Activated T-cell treated with anti-CD3 and anti-CD28 coated beads for 1 hour (primary cell): ENCODE measurements at places on chromosomes 12 and 14.

GRCh38 chr12:80432061-80432460 is 12.0 kb upstream of the PTPRQ start:
- no peak for DNase-seq

DNA sequence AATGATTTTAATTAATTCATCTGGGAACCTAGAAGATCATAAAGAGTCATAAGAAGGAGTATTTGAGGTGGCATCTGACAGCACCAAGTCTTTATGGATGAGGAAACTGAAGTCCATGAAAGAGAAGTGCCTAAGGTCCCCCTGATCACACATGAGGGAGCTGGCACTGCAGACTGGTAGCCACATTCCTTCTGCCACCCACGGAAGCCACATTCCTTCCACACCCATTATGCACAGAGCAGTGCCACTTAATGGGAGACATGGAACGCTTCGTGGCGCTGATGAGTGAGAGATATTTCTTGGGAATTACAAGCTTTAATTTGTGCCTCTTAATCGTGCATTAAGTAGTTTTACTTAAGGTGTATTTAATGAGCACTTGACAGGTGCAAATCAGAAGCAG is 139.3 kb upstream of the NTF3 start:
- DNase-seq = no peak

GRCh38 chr12:64258576-64258975 is 36.5 kb upstream of the KICS2 start:
- DNase-seq = no peak

DNA sequence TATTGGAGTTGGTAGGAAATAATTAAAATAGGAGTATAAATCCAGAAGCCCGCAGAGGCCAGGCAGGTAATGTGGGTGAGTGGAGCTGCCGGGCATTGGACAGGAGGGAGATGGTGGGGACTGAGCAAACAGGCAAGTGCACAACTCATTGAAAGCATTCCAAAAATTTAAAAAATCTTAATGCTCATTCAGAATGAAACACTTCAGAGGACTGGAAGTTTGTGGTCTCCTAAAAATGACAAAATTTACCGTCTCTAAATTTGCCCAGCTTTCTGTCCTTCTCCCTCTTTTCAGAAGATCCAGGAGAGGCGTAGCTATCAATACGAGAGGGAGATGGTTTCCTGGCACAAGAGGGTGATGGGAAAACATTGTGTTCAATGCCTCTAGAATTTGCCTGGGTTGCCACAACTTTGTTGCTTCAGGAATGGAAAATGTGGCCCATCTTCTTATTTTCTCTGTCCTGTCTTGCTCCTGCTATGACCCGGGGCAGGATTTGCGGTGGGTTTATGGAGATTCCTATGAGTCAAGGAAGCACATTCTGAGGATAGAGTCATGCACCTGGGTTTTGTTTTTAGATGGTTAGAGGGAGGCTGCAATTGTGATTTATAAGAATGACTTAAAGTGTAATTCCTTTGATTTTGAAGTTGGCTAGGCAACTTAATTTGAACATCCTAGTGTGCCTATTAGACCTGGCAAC is 72.2 kb downstream of the BORCS5 start:
- DNase-seq = no peak

GRCh38 chr14:53608369-53608768 is 348.3 kb downstream of the BMP4 start:
- DNase-seq = no peak

- DNase-seq = no peak
Observed at GRCh38 chr12:107291018-107291417, 197.7 kb upstream of the CRY1 start.

DNA sequence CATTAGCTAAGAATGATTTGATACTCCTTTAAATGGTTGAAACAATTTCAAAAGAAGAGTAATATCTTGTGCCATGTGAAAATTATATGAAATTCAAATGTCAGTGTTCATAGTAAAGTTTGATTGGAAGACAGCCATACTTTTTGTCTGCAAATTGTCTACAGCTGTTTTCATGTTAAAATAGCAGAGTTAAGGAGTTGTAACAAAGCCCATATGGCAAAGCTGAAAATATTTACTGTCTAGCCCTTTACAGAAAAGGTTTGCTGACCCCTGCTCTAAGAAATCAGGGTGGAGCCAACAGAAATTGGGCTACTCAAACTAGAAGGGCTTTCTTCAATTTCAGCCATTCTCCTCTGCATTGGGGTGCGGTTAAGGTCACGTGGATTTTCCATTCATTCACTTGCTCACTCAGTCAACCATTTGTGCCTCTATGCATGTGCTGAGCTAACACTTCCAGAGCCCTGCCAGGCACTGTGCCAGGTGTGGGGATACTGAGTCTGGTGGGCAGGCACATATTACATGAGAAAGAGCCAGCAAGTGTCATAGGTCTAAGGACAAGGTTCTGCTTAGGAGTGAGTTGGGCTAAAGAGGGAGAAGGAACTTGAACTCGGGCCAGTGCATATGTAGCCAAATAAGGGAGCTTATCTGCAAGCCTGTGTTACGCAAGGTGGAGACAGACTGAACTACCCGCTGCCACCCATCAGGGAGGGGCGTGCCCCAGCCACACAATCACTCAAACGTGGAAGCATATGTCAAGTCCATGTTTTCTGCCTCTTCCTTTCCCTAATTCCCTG is 139.8 kb upstream of the NOS1 start:
- DNase-seq = no peak

GRCh38 chr12:42684802-42685071 is 95.2 kb upstream of the PRICKLE1 start:
- no peak for DNase-seq

DNA sequence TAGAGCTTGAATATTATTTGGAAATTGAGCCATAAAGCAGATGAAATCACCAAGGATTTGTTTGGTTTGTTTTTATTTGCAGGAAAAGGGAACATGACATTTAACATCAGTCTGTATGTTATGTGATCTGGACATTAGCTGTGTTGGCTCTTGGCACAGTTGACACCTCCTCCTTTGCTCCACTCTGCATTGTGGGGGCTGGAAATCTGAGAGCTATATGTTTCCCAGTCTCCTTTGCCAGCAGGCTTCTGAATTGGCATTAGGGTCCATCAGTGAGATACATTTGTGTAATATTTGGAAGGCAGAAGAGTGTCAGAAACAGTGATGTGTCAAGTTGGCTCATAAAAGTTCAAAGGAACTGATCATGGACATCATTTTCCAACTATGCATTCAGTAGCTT is 322.1 kb upstream of the ATP2B1 start:
- no peak for DNase-seq

GRCh38 chr12:109277899-109278762 is 31.0 kb downstream of the FOXN4 start:
- DNase-seq = no peak

- no peak for DNase-seq
Observed at GRCh38 chr12:60043236-60043635, 447.4 kb downstream of the SLC16A7 start.

- peak; percentile 21 for DNase-seq
Observed at GRCh38 chr12:11545484-11546330, 103.8 kb upstream of the ETV6 start.

- DNase-seq = no peak
Observed at GRCh38 chr12:62726471-62726980, 208.4 kb downstream of the PPM1H start.

DNA sequence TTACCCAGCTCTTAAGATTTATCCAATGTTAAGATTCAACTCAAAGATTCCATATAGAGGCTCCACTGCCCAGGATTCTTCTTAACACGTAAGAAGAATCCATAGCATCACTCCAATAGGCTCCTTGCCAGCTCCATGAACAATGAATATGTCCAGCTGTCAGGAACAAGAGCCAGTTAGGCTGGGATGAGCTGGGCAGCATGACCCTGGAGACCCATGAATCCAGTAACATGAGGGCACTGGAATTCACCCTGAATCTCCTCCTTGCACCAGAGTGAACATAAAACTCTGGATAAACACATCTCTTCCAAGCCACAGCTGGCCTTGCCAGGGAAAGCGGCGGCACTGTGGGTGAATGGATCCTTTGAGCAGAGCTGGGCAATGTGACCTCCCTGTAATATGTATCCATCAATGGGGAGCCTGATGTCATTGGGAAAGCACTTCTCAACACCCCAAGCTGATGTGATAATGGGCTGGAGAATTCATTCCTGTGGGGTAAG is 24.4 kb upstream of the TC2N start:
- DNase-seq = no peak
